ENCODE measurements at places on chromosomes 1 and 21.

GRCh38 chr1:179554427-179554826, 21.3 kb downstream of the NPHS2 start:
- DNase-seq, result no peak

- DNase-seq, result no peak
These were observed 31.8 kb upstream of the JUN start for GRCh38 chr1:58815686-58816071.

- no peak for DNase-seq
These were observed 567.6 kb downstream of the MRPL39 start for GRCh38 chr21:25039461-25040380.

DNA sequence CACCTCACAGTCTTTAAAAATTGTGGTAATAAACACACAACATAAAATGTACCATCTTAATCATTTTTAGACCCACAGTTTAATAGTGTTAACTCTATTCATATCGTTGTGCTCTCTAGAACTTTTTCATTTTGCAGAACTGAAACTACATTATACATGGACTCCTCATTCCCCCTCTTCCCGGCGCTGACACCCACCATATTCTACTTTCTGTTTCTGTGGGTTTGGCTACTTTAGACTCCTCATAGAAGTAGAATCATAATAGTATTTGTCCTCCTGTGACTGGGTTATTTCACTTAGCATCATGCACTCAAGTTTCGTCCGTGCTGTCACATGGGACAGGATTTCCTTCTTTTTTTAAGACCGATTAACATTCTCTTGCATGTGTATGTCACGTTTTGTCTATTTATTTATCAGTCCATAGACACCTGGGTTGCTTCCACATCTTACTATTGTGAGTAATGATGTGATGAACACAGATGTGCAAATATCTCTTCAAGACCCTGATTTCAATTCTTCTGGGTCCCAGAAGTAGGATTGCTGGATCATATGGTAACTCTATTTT, 62.9 kb upstream of the TMPRSS2 start:
- DNase-seq, result no peak

- no peak for DNase-seq
These were observed 91.9 kb downstream of the RAVER2 start for GRCh38 chr1:64836802-64837201.

- DNase-seq, result no peak
These were observed 51.5 kb downstream of the FOXO6 start for GRCh38 chr1:41412748-41413147.

GRCh38 chr1:19680644-19681043, 16.0 kb downstream of the HTR6 start:
- DNase-seq, result no peak

GRCh38 chr1:216173376-216173995, 249.8 kb downstream of the USH2A start:
- no peak for DNase-seq

GRCh38 chr21:26469789-26470188, 103.3 kb downstream of the CYYR1 start:
- no peak for DNase-seq

- no peak for DNase-seq
These were observed 46.7 kb upstream of the GPR52 start for GRCh38 chr1:174401075-174401474.

GRCh38 chr1:157145076-157145475, 6.9 kb upstream of the ETV3 start:
- no peak for DNase-seq

DNA sequence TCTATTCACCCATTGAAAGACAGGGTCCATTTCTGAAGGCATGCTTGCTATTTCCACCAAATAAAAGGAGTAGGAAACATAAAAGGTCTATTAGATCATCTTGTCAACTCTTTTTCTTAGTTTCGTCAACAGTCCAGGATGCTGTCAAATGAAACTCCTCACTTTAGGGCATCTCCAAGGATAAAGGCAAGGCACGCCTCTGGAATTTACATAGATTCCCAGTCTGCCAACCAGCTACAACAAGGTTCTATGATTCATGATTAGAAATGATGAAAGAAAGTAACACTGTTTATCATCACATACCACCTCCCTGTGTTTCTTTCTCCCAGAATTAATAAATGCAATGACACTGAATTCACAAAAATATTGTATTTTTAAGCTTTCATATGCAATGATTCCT, 636.3 kb downstream of the LTN1 start:
- no peak for DNase-seq

DNA sequence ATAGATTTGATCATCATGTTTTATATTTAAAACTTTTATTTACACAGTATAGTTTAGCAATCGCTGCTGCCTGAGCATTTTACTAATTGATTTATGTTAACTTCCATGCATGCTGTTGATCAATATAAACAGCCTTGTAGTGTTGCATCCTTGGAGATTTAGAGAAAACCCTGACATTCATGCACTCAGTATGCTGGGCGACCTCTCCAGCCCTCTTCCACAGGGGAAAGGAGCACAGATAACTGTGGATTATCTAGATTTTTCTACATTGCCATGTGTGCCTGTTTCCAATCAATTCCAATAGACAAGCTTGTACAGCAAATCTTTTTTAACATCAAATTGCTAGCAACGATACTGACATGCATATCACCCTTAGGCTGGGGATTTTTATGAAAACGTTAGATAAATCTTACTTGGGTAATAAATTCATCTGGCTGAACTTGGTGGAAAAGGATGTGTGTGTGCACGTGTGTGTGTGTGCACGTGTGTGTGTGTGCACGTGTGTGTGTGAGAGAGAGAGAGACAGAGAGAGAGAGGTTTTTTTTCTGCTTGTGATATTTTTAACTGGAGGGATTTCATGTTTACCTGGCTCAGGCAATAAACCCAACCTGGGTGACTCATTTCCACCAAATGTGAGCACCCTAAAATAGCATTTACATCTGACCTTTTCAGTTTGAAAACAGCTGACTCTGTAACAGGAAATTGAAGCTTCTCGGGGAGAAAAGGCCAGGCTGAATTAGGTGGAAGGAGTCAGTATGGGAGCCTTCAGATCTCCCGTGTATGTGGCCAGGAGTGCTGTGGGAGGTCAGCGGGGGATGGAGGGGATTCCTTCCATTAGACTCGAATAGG, 339.8 kb downstream of the PRDM2 start:
- DNase-seq, result no peak

DNA sequence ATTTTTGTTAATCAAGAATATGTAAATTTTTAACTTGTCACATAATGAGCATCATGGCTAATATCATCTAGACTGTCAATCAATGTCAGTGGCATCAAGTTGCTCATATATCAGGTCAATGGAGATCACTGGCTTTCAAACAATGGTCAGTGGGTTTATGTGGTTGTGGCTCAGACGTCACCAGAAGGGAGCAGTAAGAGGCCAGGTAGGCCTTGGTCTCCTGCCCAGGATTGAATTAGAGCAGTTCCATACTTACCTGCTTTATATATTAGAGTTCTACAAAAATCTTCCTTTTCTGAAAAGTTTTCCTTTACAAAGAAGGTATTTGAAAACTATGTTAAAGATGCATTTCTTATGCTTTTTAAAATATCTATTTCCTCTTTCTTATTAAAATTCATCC, 206.3 kb upstream of the B3GALT2 start:
- DNase-seq, result no peak

DNA sequence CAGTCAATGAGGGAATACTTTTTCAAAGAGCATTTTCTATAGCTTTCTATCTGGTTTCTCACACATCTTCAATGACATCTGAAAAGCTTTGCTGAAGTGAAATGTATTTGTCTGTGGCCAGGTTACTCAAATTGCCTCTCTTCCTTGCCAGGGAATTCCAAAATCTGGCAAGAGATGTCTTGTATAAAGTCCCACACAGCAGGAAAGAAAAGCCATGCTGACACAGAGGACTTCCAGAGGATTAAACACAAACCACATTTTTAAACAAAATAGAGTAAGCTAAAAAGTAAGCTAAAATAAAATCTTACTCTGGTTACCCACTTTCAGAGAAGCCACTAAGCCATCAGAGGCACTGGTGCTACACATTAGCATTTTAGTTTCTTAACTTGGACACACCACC, 93.1 kb upstream of the BCAR3 start:
- DNase-seq, result peak; percentile 43

GRCh38 chr1:178052650-178053461, 41.0 kb upstream of the RASAL2 start:
- DNase-seq, result no peak

DNA sequence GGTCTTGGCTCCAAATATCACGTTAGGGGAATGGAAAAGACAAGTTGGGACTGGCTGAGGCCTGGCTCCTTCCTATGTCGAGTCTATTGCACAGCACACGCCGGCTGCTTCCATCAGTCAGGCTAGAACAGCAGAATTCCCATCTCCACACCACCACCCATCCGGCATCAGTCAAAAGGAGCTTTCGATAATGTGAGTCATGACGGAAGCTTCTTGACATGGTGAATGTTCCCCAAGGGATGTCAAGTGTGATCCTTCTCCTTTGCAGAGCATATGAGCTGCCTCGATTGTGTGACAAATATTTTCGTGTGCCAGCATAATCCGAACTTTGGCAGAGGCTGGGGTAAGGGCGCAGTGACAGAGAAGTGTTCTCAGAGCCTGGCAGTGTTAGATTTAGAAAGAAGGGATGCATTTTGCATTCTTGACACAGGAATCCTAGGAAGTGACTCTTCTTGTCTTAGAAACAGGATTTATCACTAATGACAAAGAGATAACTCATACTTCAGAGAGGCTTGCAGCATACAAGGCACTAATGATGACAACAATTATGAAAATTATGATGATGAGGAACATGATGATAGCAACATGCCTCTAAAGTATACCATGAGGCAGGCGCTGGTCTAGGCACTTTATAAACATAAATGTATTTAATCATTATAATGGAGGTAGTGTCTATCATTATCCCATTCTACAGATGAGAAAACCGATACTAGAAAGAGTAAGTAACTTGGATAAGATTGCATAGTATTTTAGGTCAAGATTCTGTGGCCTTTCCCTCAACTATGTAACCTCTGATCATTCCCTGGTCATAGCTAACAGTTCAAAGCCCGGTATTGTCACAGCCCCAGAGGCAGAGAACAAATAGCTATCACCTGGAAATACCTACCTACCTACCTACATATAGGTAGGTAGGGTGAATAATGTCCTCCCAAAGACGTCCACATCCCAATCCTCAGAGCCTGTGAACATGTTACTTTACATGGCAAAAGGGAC, 135.0 kb downstream of the KCNJ6 start:
- DNase-seq, result no peak

- no peak for DNase-seq
These were observed 69.7 kb upstream of the ADAM30 start for GRCh38 chr1:119966020-119966419.

GRCh38 chr1:233635765-233636502, 22.0 kb downstream of the KCNK1 start:
- no peak for DNase-seq

DNA sequence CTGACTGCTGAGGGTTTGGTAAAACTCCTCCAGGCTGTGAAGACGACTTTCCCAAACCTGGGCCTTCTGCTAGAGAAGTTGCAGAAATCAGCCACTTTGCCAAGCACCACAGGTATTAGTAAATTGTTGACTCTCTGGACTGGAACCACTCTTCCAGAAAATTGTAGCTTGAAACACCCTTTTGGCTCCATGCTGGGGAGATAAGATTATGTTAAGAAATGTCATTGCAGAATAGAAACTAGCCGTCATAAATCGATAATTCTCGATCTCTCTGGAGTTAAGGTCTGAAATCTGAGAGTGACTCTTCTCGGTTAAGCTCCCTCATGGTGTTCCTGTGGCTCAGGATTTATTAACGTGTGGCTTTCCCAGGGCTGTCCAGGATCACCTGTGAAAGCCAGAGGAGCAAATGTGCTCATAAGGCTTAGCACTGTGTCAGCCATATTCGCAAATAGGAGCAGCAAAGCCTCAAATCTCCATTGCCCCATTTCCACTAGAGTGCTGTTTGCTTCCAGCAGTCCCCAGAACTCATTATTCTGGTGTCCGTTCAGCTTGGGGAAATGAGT, 54.6 kb downstream of the ZBTB40 start:
- DNase-seq, result no peak

DNA sequence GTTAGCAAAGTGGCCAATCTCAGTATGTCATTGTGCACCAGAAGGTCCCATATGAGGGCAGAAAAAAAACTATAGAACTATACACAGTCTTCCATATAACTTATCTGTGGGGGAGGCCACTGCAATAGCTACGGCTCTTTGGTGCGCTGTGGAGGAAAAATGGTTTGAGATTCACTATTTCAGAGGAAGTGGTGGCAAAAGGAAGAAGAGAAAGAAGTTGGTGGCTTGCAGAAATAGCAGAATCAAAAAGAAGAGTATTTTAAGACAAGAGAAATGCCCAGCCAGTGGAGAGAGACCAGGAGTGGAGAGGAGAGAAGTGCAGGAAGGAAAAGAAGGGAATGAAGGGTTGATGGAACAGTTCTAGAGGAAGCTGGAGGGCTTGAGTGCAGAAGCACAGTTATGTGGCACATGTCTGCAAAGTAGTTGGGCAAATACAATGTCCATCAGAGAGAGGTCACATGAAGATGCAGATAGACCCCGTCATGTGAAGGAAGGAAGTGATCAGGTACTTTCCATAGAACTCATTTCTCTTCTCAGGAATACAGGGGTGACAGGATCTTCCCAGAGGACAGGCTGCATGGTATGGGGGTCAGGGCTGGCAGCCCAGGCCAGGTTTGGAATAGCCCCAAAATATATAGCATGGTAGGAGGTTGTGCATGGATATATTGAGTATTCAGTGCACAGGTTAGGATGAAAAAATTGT, 64.6 kb downstream of the RUNX1 start:
- DNase-seq, result no peak

GRCh38 chr1:204418174-204419063, 6.8 kb upstream of the PPP1R15B start:
- DNase-seq, result no peak

GRCh38 chr1:64234714-64235113, 31.3 kb downstream of the UBE2U start:
- no peak for DNase-seq

DNA sequence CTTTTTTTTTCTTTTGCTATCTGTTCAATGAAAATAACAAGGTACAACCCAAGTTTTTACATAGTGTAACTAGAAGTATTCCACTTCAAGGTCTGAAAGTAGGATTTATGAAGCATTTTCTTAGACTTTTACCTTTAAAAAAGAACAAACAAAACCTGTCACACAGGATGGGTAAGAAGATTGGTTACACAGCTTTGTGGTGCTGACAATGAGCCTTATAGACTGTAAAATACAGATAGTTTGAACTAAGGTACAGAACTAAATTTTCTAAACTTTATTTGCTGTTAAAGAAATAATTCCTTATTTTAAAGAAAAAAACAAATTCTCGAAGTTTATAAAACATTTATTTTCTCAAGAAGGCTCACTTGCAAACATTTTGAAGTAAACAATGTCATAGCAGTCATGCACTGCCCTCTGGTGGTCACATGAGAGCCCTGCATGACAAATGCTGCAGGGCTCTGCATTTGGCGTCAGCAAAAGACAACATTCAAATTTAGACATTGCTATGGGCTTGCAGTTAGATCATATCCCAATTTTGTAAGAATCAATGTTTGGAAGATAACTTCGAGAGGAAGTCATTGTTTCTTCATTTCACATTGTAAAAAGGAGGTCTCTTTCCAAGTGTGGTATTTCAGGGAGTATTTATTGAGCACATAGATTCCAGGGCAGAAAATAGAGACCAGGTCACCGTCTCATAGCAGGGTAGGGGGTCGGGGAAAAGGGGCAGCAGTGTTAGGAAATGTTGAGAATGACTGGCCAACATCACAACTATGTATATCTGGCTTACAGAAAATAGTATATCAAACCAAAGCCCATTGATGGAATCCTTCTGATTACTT, 115.3 kb upstream of the FMN2 start:
- peak; percentile 23 for DNase-seq

GRCh38 chr1:204103431-204103741, 30.5 kb downstream of the SOX13 start:
- DNase-seq, result no peak

- no peak for DNase-seq
These were observed 201.7 kb upstream of the CHRM3 start for GRCh38 chr1:239184561-239185244.

GRCh38 chr21:16943231-16943630, 569.6 kb upstream of the CXADR start:
- DNase-seq, result no peak
